ENCODE measurements at places on chromosomes 2 and 18.
A peak's percentile ranks its signal among the peaks of the same experiment; 100 is the strongest.

DNA sequence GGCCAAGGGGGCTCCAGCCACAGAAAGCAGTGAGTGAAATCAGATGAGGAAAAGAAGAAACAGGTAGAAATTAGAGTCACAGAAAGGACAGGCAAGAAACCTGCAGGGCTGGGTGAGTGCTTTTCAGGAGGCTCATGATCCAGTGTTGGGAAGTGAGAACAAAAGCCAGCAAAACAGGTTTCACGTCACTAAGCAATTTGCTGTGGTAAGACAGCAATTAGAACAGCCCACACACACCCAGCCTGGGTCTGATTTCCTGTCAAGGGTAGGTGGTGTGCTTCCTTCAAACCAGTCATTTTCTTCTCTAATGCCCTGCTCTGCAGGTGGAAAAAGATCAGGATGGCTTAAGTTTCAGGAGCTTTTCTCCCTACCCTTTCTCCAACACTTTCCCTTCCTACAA, 52.9 kb upstream of the XDH start:
- DNase-seq = peak; percentile 15

DNA sequence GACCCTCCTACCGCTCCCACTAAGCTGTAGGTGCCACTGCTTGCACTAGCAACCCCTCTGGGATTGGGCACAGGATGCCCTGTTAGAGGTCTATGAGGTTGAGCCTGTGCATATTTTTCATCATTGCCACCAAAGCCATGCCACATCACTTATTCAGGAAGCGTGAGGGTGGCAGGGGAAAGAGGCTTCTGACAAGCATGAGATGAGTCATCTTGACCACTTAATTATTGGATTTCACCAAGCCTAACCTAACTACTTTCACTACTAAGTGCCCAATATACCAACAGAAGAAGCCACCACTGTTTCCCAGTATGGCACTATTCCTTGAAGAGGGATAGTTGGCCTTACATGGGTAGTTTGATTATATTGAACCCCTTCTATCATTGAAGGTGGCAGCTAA, 181.3 kb upstream of the EPHA4 start:
- DNase-seq = no peak

GRCh38 chr2:203915256-203915655, 21.3 kb upstream of the ICOS start:
- DNase-seq = no peak

GRCh38 chr2:43207553-43208300, 18.7 kb downstream of the ZFP36L2 start:
- DNase-seq = no peak

- DNase-seq = no peak
These were observed 134.2 kb downstream of the RIF1 start for GRCh38 chr2:151543876-151544275.

GRCh38 chr2:240479111-240479501, 43.6 kb downstream of the GPC1 start:
- no peak for DNase-seq

DNA sequence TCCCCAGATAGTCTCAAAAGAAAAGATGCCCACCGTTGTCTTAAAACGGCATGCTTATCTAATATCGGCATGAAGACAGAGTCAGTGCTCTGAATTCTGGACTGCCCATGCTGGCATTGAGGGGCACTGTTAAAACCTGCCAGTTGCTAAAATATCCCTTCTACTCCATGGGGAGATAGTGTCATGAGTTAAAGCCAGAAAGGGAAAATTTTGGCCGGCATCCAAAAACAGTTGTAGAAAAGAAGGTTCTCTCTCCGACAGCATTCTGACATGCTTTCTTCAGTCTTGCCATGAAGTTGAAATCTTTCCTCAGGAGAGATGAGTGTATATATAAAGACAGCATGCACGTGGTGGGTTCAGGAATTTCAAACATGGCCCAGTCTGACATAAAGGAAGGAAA, 401.3 kb upstream of the PIK3C3 start:
- no peak for DNase-seq

- DNase-seq = no peak
These were observed 135.8 kb upstream of the OSR1 start for GRCh38 chr2:19494241-19494640.

- DNase-seq = no peak
These were observed 16.9 kb upstream of the ZCCHC2 start for GRCh38 chr18:62505669-62506494.

DNA sequence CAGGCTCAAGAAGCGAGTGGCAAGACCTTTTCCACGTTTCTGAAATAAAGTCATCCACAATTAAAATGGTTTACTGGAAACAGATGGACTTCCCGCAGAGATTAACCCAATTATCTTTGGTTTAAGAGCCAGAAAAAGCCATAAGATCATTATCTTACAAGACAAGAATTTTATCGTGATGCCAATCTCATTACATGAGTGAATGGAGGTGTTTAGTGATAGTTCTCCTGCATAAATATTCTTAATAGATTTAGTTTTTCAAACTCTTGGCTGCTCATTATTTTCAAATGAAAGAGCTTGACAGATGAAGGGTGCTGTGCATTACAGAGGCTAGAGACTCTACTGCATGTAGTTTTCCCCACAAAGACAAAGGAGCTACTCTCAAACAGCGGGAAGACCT, 1028.4 kb upstream of the PIK3C3 start:
- no peak for DNase-seq

DNA sequence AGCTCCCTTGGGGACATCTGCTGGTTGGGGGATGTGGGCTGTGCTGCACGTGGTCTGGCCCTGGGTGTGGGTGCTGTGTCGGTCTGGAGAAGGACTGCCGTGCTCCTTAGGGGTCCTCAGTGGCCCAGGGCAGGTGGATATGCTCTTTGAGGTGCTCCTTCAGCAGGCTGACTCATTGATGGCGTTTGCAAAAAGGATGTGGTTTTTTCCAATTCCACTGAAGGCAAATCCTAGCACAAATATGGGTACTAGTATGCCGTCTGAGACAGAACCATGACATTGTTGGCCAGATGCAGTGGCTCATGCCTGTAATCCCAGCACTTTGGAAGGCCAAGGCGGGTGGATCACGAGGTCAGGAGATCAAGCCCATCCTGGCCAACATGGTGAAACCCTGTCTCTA, 3.3 kb downstream of the PPP1R7 start:
- DNase-seq = peak; percentile 32

DNA sequence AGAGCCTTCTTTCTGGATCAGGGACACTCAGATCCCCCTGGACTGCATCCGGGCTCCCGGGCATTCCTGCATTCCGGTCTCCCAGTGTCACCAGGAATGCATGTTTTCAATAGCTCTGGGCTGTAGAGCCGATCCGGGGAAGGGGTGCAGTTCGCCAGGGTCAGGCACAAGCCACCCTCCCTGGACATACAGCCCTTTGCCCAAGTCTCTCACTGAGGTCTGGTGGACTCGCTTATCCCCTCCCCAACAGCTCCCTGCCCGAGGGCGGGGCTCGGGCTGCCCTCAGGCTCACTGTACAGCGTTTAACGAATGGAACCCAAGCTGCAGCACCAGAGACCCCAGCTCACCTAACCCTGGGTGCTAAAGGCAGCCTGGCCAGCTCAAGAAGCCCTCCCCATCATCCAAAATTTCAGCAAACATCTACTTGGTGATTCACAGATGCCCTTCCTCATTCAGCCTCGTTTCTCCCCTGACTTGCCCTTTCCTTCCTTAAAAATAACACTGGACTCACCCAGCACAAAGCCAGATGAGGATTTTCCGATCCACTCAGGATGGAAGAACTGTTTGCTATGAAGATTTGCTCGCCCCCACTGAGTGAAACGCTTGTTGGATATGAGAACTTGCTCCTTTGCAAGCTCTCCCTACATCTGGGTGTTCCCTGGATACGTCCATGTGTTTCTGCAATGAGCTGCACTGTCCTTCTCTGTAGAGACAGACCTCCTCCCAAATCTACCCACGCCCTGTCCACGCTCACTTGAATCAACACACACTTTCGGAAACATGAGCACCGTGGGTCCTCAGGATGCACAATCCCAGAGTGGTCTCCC, 58.1 kb downstream of the PXDN start:
- DNase-seq = no peak

DNA sequence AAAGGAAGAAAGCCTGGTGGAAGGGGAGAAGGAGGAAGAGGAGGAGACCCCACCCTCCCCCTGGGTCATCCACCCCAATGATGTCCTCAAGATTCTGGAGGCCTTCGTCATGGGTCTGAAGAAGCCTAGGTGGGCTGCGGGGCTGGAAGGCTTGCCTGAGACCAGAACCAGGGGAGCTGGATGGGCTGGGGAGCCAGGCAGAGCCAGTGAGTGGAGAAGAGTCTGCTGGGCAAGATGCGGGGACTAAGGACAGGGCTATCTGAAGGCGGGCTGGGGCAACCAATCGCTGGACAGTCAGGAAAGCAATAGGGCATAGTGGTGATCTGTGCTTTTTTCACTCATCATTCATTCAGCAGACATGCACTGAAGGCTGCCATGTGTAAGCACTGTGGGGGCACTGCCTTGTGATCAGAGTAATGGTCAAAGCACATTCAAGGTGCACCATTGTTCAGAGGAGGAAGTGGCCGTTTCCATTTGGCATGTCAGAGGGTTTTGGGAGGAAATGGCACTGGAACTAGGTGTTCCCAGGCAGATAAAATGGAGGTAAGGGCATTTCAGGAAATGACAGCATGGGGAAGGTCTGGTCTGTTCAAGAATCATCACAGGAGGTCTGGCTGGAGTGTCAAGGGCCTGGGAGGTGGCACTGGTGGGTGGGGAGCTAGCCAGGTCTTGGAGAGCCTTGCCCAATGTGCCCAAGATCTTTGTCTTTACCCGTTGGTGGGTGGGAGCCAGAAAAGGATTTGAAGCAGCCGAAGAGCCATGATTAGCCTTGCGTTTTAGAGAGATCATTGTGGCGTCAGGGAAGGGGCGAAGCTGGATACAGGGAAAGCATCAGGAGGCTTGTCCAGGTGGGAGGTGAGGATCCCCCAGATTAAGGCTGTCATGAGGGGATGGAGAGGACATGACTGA, 24.2 kb downstream of the OTOF start:
- DNase-seq = no peak

DNA sequence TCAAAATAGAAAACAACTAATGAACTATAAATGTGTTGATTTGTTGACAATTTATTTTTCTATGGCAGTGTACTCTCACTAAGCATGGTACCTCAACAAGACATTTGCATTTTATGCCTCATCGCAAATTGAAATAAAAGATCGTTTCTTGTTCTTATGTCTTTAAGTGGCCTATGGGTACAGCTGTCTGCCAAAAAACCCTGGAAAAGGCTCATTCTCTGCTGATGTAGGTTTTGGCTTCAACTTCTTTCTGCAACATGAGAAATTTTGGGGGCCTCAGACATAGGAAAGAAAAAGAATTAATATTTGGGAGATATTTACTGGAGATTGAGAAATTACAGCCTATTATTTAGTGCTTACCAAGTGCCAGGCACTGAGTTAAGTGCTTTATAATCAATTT, 205.1 kb upstream of the DPP10 start:
- DNase-seq = no peak

- no peak for DNase-seq
These were observed 1.3 kb downstream of the R3HDM1 start for GRCh38 chr2:135532581-135532980.

GRCh38 chr2:237205561-237205971, 119.9 kb downstream of the COPS8 start:
- DNase-seq = no peak

DNA sequence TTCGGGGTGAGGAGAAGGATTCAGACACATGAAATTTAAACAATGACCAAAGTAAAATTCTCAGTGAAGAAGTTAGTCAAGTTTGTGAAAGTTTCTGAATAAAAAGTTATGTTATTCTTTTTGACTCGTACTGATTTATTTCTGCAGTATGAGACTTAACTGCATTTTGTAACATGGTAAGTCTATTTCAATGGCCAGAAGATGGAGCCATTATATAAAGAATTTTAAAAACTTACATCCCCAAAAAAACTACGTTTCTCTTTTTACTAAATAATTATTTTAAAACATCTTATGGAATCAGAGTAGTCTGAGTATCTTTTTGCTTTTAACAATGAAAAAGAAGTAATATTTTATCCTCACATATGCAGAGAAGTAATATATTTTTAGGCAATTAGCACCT, 51.4 kb upstream of the SCN1A start:
- DNase-seq = no peak

- DNase-seq = no peak
These were observed 11.2 kb upstream of the SH3RF3 start for GRCh38 chr2:109117780-109118179.

- DNase-seq = no peak
These were observed 1.1 kb upstream of the NAPG start for GRCh38 chr18:10524507-10525370.

GRCh38 chr18:21289827-21290226, 47.8 kb downstream of the GREB1L start:
- DNase-seq = no peak

- DNase-seq = no peak
These were observed 51.8 kb downstream of the PKDCC start for GRCh38 chr2:42099438-42100173.

DNA sequence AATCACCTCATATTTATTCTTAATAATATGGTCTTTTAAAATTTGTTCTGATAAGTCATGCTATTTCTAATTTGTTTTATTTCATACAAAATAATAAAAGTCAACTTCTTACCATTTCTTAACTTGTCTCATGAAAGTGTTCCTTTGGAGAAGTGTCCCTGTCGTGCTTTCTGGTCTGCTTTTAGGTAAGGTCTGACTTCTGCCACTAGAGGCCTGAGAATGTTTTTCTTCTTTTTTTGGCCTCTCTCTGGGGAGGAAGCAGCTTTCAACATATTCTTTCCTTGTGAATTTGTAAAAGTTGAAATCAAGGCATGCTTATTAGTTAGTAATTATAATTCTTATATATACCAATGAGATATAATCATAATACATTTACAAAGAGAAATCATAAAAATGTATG, 39.4 kb downstream of the MAP2 start:
- DNase-seq = no peak

GRCh38 chr2:168849610-168850009, 40.6 kb downstream of the SPC25 start:
- DNase-seq = peak; percentile 42

DNA sequence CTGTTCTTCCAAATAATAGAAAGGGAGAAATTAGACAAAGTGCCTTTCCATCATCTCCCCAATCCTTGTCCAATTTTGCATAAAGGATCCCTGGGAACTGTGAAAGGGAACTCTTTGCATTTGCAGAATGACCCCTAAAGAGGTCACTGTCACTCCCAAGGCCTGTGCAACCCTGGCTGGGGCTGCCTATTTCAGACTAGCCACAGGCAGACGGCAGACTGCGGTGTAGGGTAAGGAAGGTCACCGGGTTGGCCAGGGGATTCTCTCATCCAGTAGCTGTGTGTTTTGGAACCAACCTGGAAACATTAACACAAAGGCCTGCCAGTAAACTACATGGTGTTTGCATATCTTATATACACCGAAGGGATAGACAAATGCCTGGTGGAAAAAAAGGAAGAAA, 818.7 kb downstream of the BCL11A start:
- no peak for DNase-seq

GRCh38 chr2:42328148-42328833, 32.7 kb downstream of the COX7A2L start:
- no peak for DNase-seq

GRCh38 chr18:37403100-37403781, 162.4 kb downstream of the CELF4 start:
- no peak for DNase-seq

- peak; percentile 70 for DNase-seq
These were observed 17.5 kb upstream of the KANSL1L start for GRCh38 chr2:210188755-210189154.
